ENCODE measurements at places on chromosomes 1 and 21.

DNA sequence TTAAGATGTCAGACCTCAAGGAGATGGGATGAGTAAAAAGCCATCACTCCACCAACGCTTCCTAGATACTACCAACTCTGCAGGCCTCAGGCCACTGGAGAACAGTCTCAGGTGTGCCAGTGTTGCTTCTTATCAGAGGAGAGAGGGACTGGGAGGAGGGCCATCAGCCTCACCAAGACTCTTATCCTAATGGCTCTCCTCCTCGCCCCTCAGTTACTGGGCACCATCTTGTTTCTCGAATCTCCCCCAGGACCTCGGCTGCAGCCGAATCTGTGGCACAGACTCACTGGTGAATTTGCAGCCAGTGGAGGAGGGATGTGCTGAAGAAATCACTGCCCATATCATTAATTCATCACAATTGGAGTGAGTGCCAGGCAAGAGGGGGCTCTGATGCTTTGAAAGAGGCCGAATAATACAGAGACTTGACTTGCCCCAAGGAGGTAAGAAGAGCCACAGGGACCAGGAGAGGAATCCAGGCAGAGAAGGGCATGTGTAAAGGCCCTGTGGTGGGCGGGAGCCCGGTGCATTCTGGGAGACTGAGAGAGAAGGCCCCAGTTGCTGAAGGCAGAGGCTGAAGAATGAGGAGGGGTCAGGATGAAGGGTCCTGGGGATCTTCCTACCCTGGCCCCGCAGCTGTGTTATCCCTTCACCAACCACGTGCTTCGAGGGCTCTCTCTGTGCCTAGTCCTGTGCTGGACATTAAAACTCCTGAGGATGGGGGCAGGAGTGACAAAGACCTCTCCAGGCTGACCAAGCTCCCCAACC lies 129.8 kb downstream of the PTPRU start:
- no peak for DNase-seq

GRCh38 chr1:214281021-214281719 lies at the start of gene SMYD2:
TSS of gene SMYD2 (plus strand) at chr1:214281159. CDS start at chr1:214281255, 96 bp downstream.
- DNase-seq: no peak

GRCh38 chr1:41751804-41752513 lies 166.8 kb downstream of the HIVEP3 start:
- no peak for DNase-seq

DNA sequence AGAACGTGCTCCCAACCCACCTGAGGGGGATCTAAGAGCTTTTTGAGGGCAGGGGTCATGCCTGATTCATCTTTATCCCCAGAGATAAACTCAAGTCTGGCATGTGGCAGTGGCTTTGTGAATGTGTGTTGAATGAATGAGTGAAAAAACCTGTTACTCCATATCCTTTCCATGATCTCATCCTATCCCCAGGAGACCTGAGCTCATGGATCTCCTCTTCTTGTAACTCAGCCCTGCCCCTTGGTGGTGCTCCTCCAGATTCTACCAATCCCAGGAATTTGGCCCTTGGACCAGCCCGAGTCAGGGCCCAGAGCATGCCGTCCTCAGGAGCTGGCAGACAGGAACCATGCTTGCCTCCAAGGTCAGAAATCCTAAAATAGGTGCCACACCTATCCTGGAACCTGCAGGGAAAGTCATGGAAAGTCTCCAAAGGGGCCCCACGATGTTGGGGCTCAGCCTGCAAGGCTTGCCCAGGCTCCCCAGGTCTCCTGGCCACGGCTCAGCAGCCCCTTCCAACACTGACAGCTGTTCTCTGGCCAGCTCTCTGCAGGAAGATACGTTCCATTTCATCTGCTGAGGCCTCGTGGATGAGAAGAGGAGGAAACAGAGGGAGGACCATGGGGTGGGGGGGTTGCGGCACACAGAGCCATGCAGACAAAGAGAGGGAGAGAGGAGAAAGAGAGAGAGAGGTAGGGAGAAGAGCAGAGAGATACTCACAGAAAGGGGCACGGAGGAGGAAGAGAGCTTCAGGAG lies 214.6 kb downstream of the TRABD2B start:
- no peak for DNase-seq

GRCh38 chr21:33966324-33966949 lies 50.8 kb upstream of the ATP5PO start:
- no peak for DNase-seq

- DNase-seq: no peak
Measured at GRCh38 chr1:53015508-53015860, 46.5 kb upstream of the PODN start.

GRCh38 chr1:81689531-81689941 lies 111.2 kb upstream of the ADGRL2 start:
- no peak for DNase-seq

- no peak for DNase-seq
Measured at GRCh38 chr1:7120863-7121621, 335.8 kb downstream of the CAMTA1 start.

DNA sequence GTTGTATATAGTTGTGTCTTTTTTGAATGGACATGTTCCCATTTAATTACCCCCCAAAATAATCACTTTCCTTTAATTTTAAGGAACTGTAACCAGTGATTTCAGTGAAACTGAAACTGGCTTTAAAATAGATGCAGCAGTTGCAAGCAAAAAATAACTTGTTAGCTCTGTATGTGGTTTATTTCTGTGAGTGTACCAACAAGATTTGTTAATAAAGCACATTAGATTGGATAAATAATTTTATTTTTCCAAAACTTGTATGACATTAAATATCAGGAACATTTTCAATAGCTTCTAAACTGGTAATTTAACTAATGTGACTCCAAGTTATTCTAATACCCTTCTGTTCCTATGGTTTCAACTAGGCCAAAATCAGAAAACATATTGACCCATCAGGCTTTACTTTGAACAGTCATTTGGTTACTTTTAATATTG lies 184.3 kb upstream of the CACYBP start:
- no peak for DNase-seq

- no peak for DNase-seq
Measured at GRCh38 chr21:40381111-40381510, 465.8 kb downstream of the DSCAM start.

DNA sequence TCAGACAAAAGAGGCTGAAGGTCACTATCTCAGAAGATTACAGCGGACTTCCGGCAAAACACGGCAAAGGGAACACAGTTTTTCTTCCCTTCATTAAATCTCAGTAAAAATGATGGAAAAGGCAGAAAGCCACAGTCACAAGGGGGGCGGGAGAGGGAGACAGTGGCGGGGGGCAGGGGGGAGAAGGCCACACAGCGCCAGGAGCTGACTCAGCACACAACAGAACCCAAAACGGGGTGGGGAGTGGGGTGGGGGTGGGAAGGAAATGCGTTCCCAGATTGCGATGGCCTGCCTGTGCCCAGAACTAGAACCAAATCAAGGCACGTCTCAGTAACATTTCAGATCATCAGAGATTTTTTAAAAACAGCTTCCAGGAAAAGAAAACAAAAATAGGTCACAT lies 13.4 kb downstream of the CFAP74 start:
- DNase-seq: no peak

DNA sequence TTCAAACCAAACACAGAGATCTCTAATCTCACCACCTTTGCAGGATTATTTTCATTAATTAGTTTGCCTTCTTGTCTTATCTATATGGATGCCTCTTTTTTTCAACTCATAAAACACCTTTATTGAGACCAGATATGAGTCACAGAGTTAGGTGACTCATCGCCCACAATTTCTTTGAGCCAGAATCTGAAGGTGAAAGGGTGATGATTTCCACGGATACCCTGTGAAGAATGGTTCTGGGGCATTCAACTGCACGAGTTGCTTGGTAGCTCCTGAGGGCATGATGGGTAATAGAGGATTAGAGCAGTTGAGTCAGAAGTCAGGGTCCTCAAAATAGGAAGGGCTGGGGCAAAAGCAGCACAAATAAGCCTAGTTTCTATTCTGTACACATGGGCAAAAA lies 128.2 kb downstream of the TBX19 start:
- DNase-seq: no peak

GRCh38 chr1:220224611-220225124 lies 47.6 kb downstream of the RAB3GAP2 start:
- DNase-seq: no peak

DNA sequence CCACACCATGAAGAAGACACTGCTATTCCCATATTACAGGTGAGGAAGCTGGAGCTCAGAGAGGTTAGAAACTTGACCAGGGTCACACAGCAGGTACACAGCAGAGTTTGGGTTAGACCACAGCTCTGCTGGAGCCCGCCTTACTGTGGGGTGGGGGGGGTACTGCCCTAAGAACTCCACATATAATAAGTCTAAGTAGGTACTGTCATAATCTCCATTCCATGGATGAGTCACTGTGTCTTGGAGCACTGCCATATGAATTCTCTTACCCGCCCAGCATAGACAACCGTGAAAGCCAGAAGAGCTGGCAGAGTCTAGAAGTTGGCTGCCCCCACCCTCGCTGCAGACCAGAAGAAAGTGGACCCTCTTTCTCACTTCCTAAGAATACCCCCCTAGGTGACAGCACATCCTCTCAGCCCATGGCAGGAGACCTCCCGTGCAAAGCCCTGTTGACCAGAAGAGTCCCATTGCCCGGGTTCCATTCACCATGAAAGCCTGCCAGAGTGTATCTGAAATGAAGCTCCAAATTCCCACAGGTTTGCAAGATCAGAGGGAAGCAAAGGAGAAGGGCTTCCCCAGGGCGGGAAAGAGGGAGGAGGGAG lies 5.2 kb upstream of the PLA2G2D start:
- DNase-seq: no peak

DNA sequence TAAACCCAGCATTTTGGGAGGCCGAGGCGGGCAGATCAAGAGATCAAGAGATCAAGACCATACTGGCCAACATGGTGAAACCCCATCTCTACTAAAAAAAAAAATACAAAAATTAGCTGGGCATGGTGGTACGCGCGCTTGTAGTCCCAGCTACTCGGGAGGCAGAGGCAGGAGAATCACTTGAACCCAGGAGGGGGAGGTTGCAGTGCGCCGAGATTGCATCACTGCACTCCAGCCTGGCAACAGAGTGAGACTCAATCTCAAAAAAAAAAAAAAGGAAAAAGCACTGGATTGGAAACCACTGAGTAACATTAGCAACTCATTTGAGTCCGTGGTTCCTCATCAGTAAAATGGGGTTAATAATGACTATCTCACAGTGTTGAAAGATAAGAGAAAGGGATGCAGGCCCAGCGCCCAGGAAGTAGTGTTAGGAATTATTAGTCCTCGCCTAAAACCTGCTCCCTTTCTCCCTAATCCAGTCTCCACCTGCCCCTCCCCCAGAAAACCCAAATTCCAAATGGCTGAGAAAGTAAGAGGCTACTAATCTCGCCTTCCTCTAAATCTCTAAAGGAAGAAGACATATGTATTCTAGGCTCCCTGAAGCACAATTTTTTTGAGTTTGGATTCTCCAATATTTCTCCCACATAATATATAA lies 49.5 kb downstream of the RHBG start:
- no peak for DNase-seq

DNA sequence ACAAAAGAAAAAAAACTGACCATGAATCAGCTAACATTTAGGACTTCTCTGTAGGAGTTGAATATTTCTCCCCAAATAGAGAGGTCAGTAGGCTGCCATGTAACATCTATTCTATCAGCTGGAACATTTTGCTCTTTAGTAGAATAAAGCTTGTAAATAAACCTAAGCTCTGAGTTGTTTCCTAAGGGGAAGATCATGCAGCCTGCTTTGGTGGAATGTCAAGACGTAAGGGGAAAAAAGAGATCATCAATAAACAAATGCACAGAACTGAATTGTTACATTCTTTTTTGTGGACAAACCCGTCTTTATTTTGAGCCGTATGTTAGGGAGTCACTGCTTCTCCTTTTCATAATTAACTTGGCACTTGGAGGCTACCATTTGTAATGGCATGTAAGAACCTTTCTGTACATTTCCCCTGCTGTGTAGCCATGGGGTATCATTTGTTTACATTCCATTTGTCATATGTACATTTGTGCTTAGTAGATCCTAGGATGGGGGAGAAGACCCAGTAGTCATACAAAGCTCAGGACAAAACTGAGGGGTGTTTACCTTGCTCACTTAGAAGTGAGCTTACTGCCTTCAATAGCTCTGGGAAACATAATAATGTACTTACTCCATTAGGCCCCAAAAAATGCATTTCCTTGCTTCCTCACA lies 10.8 kb upstream of the PALMD start:
- DNase-seq: no peak

DNA sequence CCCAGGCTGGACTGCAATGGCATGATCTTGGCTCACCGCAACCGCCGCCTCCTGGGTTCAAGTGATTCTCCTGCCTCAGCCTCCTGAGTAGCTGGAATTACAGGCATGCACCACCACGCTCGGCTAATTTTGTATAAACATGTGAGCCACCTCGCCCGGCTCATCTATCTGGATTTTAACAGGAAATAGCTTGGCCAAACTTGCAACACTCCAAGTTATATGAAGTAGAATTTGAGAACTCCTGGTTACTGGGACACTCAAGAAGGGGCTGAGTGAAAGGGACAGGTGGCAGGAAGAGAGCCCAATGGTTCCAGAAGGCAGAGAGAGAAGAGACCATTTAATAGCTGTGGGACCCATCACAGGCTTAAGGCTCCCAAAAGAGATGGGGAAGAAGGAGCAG lies 2.9 kb upstream of the GPX7 start:
- no peak for DNase-seq

DNA sequence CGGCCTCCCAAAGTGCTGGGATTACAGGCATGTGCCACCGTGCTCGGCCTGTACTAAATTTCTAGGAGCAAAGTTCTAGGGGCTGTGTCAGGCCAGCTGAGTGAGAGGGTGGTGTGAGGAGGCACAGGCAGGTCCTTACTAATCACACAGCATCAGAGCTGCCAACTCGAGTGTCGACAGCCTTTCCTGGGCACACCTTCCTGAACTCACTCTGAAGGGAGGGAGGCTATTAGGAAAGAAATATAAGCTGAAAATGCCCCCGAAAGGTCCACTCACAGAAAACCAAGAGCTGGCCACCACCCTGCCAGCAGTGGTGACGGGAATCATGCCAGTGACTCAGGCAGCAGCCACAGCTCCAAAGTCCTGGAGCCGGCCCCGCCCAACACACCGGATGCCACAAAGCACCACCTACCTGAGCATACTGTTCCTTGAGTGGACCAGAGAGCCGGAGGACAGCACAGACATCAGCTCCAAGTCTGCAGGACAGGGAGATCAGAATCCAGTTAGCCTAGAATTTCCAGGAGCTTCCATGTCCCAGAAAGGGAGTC lies 4.5 kb downstream of the PMVK start:
- no peak for DNase-seq

GRCh38 chr1:89670163-89670562 lies 37.2 kb downstream of the LRRC8C start:
- no peak for DNase-seq

DNA sequence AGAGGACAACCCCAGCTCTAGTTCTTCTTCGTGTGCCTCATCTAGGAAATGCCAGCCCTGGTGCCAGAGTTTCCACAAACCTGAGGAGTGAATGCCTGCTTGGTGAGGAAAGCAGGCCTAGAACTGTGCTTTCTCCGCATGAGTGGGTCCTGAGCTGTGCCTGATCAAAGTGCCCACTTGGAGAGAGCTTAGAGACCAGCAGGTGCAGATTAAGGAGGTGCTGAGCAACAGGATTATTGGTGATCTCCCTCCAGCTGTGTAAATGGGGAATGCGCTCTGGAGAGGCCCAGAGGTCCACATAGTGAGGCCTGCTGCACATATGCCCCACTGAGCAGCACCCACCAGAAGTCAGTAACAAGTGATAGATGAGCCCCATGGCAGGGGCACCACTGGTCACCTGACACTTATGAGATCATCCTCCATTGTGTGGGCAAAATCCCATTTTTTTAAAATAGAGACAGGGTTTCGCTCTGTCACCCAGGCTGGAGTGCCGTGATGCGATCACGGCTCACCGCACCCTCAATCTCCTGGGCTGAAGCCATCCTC lies 127.2 kb upstream of the ZC3H12A start:
- DNase-seq: no peak

Data from NCI-H1436 treated with DMSO at 0.1 percent for 48 hours (cell line).